ENCODE measurements at places on chromosomes 12 and 14. TPM values are rescaled to one million over a fixed set of nuclear protein-coding genes. Genes with fewer than 3 reads are reported as not detected.

- DNase-seq, result no peak
Measured at GRCh38 chr14:24113379-24113800, 1.2 kb upstream of the DCAF11 start.

DNA sequence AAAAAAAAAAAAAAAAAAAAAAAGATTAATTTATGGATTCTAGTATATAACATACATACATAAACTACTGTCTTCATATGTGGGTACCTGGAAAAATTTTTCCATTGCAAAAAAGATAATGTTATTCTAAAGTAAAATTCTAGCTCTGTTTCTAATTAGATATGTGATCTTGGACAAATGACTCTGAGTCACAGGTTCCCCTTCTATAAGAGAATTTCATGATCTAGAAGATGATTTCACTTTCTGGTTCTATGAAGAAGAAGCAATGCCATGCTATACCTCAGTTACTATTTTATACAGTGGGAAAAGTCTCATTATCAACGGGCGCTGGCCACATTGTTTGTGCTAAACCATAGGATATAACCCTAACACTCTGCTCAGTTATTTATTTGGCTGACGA is 351.3 kb downstream of the ZFP36L1 start:
- DNase-seq, result no peak

DNA sequence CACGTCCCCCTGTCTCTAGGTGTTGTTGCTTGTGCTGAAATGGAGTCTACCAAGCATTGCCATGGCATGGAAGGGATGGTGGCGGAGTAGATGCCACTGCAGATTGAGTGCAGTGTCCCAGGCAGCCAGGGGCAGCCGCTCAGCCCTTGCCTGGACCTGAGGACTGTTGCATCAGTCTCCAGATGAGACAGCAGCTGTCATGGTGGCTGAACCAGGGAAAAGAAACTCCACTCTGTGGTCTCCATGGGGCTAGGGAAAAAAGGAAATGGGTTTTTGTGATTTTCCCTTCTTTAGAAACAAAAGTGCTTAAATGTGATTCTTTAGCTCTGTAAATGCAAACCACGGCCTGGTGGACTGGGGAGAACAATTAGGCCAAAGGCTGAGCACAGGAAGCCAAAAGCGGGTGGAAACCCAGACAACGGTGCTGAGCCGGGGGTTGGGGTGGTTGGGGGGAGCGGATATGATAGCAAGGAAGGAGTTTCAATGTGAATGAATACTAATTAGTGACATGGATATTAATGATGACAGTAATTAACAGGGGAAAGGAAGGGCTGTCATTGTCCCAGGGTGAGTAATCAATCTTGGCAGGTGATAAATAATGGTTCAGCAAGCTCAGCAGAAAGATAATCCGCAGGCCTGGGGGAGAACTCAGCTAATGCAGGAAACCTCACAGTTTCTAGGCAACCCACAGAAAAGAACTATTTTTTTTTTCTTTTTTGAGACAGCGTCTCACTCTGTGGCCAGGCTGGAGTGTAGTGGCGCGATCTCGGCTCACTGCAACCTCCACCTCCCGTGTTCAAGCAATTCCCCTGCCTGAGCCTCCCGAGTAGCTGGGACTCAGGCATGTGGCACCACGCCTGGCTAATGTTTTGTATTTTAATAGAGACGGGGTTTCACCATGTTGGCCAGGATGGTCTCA is 442.6 kb downstream of the DPF3 start:
- no peak for DNase-seq

DNA sequence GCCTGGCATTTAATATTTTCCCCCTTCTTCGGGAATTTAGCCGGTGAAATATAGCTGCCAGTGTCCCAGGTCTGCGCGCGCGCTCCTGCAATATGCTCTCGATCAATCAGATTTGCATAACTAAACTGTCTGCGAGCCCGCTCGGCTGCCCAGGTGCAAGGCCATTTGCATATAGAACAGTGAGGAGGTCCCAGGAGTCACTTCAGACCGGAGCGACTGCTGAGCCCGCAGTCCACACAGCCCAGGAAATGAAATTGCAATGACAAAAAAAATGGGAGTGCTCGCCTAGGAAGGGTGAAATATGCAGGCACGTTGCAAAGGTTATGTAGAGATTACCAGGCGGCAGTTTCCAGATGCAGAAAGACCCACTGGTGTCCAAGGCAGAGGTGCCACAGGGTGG is 228.5 kb downstream of the VRK1 start:
- DNase-seq, result peak; percentile 3

DNA sequence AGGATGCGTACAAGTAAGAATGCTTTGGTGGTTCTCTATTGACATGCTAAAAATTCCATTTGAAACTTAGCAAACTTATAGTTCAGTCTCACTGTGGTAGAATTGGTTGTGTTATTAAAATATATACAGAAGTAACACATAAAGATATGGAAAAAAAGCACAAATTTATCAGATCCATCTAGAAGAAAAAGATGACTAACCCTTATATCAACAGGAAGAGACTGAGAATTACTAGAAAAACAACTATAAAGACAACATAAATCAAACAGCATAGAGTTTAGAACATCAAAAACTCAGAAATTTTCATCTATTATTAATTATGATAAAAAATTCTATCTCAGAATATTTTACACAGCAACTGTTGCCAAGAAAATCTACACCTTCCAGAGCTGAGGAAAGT is 491.0 kb downstream of the ETNK1 start:
- DNase-seq, result no peak

DNA sequence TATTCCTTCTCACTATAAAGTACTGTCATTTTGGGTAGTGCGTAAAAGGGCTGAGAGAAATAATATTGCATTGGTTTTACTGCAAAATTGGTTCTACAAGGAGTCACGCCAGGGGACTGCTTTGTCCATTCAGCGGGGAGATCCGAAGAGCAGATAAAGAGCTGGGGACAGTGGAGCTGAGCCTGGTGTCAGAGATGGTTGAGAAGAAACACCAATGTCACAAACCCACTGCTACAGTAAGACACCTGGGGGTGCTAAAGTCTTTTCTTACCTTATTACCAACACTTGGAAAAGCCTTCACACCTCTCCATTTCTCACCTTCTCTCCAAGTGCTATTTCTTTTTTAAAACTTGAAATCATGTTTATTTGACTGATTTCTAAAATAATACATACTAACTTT is 14.1 kb downstream of the IL31 start:
- no peak for DNase-seq

DNA sequence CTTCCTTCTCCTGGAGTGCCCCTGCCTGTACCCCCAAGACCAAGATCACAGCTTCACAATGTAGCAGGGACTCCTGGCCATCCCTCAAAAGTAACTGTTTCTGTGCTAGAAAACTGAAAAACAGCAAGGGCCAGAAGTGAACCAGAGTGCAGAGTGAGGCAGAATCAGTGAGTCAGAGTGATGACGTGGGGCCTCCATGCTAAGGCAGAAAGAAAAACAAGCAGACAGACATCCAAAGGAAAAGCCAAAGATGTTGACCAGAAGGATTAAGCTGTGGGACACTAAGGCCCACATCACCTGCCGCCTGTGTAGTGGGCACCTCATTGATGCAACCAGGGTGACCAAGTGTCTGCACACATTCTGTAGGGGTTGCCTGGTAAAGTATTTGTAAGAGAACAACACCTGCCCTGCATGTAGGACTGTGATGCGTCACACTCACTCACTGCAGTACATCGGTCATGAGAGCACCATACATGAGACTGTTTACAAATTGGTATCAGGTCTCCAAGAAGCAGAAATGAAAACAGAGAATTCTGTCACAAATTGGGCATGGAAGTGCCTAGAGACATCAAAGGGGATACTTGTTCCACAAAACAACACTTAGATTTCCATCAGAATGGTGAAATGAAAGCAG is 51.2 kb downstream of the ARMH4 start:
- DNase-seq, result no peak

GRCh38 chr14:23162800-23163199 is 20.7 kb downstream of the SLC7A8 start:
- DNase-seq, result no peak

DNA sequence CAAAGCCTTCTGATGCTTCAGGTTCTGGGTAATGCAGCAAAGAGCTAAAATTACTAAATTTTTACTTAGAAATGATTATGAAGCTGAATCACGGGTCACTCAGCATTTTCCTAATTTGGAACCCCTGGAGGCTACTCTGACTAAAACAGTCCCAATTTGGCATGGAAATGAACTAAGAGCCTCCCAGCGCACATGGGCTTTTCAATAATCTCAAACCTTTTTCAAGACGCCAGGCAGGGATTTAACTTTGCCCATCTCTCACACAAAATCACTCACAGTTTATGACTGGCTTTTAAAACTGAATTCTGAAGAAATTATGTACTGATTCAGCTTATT is 68.3 kb downstream of the LLPH start:
- DNase-seq, result no peak

DNA sequence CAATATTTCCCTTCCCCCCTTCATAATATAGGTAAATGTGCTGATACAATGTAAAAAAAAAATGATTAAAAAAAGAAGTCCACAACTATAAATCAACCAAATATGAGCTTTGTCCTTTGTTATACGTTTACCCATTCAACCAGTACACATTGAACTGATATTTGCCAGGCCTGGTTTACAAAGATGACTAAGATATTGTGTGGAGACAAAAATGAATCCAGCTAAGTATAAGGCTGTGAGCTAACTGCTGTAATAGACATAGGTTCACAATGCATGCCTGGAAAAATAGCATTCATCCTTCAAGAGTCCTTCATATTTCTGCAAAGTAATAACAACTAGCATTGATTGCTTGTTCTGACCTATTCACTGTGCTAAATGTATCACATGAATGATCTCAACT is 6.9 kb downstream of the C12orf56 start:
- no peak for DNase-seq

- no peak for DNase-seq
Measured at GRCh38 chr14:101591582-101591981, 30.3 kb downstream of the DIO3 start.

DNA sequence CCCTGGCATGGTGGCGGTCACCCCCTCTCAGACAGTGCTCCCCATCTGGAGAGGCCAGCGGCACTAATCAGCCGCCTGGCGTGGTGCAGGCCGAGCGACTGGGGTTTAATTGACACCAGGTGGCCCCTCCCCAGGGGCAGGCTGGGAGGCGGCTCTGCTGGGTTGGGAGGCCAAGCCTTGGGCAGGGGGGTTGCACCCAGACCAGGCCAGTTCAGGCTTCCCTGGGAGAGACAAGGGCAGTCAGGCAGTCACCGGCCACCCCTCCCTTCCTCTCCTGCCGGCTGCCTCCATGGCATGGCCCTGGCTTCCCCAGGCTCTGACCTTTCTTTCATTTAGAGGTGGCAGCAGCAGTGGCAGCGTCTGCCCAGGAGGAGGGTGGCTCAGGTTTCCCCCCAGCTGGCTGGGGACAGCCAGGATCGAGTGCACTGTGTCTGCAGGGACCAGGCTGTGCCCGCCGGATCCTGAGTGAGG is 78.1 kb upstream of the NOS1 start:
- no peak for DNase-seq

DNA sequence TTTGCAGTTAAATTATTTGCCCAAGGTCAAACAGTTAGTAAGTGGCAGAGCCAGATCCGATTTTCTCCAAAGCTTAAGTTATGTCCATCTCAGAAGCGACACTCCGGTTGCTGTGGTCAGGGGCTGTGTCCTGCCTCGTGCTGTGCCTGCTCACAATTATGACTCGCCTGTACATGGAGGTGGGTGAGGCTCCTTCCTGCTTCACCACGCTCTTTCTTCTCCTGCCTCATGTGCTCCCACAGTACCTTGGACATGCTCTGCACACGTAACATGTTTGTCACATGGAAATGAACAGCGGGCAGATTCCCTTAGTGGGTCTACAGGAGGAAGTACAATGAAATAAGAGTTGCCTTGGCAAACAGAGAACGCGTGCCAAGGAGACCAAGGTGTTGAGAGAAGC is 62.2 kb upstream of the CCND2 start:
- no peak for DNase-seq

DNA sequence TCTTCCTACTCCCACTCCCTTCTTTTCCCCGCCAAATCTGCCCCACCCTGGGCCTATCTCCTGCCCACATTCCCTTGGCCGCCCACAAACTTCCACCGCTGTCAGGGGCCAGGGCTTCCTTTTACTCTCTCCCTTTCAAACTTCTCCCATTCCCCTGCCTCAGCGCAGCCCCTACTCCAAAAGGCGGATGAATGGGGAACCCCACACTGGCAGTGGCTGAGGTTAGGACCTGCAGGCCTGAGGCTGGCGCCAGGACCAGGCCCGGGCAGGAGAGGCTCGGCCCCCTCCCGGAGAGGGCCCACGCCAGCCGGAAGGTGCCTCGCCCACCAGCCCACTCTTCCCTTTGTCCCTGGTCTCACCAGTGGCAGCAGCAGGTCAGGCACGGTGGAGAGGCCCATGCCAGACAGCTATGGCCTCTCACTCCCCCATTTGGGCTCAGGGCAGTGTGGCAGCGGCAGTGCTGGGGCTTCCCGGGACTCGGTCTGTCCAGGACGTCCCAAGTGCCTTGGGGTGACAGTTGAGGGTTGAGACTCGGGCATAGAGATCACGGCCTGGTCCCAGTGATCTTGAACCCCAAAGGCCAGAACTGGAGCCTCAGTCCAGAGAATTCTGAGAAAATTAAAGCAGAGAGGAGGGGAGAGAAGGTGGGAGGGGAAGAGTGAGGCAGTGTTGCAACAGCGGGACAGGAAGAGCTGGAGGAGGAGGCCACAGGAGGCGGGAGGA is at the start of gene TNFRSF1A:
Gene TNFRSF1A (minus strand): TSS at position 660 of the 723 bp plus-strand sequence. CDS start 262 bp downstream, at position 398.
- peak; percentile 83 for DNase-seq

DNA sequence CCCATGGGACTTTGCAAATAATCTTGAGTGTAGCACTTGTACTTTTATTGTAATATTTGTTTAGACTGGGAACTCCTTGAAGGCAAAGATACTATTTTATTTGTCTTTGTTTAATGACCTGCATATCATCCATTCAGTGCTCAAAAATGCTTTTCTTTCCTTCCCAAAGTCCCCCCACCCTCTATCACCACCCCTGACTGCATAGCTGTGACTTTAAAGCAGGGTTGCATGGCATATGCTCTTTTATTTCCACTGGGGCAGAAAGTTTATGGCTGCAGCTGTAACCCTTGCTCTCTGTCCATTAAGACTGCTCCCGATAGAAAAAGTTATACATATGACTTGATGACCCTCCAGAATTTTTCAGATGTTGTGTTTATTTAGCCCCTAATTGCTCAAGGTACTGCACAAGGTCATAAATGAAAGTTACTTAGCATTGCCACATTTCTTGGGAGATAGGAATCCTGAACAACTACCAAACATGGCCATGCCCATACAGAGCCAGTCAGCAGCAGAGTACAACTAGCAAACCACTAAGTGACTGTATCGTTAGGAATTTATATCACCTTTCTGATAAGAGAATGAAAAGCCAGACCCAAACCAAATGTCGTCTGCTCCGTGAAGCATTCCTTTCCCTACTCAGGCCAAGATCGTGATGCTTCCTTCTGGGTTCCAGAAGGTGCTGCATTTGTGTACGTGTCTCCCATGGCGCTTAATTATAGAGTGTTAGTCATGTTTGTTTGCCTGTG is 114.3 kb downstream of the DIP2B start:
- no peak for DNase-seq

Gene PPP1R36
- polyA plus RNA-seq, result 1.6 TPM

Gene ZFHX2
- polyA plus RNA-seq, result 0.50 TPM

Gene PLA2G1B
- polyA plus RNA-seq, result 24.4 TPM

Gene BBOF1
- polyA plus RNA-seq, result 8.0 TPM

Gene CLEC7A
- 45.4 TPM for polyA plus RNA-seq

Gene TEX22
- 0.18 TPM for polyA plus RNA-seq

Gene MMP19
- polyA plus RNA-seq, result 9.3 TPM

Gene KCNH3
- 1.6 TPM for polyA plus RNA-seq

Gene CPSF2
- polyA plus RNA-seq, result 17.3 TPM

Gene NABP2
- 22.1 TPM for polyA plus RNA-seq

Gene RNASE2
- 65.0 TPM for polyA plus RNA-seq
